GM13977 (cell line): ENCODE measurements at places on chromosomes 6 and 20.

- DNase-seq = no peak
Measured at GRCh38 chr20:6169251-6169650, 46.4 kb upstream of the FERMT1 start.

- no peak for DNase-seq
Measured at GRCh38 chr6:82739303-82739702, 326.3 kb downstream of the UBE3D start.

DNA sequence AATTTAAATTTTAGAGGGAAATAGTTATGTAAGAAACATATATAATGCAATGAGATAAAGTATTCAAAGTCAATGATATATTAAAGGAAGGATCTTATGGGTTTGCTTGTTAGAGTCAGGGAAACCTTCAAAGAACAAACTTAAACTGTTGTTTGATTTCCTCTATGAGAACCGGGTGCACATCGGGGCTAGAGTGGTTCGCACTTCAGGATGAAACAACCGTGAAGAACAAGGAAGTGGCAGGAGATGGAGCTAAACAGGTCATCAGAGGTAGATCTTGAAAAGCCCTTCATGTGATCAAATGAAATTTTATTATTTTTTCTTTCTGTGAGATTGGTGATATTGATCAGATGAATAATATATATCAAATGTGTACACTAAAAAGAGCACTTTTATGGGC lies 951.9 kb upstream of the FLRT3 start:
- DNase-seq = no peak

DNA sequence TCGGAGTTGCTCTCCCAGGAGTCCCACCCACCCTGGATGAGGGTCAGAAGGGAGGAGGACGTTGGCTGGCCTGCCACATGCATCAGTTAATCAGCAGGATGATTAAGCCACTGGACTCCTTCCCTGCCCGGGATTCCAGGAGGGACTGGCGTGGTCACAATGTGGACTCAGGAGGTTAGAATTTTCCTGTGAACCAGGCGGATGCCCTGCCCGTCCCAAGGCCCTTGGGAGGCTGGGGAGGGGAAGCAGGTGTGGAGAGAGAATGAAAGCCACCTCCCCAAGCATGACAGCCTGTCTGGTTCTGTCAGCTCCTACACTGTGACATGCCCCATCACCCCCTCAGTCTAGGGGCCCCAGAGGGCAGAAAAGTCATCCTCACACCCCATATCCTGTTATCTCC lies 11.6 kb upstream of the ITPR3 start:
- no peak for DNase-seq

GRCh38 chr6:161303628-161304340 lies 29.9 kb upstream of the AGPAT4 start:
- no peak for DNase-seq

- DNase-seq = no peak
Measured at GRCh38 chr20:53865901-53866793, 204.2 kb downstream of the BCAS1 start.

DNA sequence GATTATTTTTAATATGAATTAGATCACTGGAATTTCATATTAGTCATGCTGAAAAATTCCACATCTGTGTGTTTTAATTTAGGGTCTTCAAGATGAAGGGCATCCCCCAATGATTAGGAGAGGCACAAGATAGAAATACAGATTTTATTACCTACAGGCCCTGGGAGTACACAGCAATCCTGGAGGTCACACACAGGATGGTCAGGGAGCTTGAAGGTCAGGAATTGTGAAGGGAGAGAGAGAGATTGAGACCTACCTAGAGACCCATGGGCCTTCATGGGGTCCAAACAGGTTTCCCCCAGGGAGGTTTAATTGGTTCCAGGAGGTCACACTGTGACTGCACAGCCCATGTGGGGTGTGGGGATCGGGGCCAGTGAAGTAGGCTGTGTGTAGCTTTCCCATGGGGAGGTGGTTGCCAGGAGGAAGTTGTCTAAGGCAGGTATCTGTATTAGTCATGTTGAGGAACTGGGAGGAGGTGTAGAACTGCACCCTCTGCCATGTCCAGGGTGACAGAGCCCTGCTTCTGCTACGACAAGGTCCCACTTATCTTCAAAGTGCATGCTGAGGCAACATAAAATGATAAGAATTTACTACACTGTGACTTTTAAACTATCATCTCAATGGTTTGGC lies 18.3 kb downstream of the SNX9 start:
- no peak for DNase-seq

DNA sequence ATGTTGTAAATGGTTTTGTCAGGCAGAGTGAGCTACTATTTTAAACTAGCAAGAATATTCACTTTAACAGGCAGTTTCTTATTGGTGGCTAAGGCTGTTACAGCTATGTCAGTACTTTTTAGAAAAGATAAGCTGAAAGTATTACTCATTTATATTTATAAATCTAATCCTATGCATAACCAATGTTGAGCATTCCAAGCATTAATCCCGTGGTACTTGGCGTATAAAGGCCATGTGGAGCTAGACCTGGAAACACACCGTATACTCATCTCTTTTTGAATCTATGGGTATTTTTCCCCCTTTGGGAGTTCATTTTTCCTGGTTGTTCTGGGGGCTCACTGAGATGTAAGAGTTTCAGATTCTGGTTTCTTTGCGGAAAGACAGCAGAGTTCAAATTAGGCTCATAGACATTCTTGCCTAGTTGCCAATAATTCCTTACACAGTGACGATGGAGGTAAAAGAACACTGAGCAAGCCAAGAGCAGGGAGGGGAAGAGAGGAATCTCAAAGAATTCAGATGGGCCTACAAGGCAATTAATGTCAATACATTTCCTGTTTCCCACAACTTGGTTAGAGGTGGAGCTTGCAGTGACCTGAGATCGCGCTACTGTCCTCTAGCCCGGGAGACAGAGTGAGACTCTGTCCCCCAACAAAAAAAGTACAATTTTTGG lies 211.5 kb downstream of the SOX4 start:
- DNase-seq = no peak

GRCh38 chr20:25749649-25750048 lies 53.0 kb upstream of the ZNF337 start:
- DNase-seq = no peak

- no peak for DNase-seq
Measured at GRCh38 chr6:136309729-136310311, 20.2 kb upstream of the BCLAF1 start.

GRCh38 chr20:64145458-64146300 lies 18.6 kb upstream of the MYT1 start:
- DNase-seq = no peak

DNA sequence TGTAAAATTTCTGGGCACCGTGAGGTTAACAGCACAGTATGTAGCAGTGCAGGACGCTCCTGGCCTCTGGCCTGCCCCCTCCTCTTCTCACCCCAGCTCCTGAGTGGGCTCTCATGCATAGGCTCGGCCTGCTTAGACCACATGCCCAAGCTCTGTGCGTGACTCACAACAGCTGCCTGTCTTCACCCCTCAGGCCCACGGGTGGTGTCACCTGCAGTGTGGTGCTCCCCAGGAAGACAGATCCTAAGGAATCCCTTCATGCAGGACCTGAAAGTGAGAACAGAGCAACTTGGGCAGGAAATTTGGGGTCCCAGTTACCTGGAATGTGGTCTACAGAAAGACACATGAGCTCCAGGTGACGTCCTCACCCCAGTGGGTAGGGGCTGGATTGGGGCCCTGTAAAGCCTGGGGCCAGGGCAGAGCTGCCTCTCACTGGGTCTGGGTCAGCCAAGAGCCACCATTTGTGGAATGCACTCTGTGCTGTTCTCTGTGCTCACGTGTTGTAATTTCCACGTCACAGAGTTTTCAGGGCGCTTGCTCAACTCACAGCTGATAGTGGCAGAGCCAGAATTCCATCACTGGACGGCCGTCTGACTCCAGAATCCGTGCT lies 37.0 kb upstream of the PXDC1 start:
- DNase-seq = no peak

GRCh38 chr6:160454303-160454702 lies 106.1 kb downstream of the SLC22A3 start:
- no peak for DNase-seq

DNA sequence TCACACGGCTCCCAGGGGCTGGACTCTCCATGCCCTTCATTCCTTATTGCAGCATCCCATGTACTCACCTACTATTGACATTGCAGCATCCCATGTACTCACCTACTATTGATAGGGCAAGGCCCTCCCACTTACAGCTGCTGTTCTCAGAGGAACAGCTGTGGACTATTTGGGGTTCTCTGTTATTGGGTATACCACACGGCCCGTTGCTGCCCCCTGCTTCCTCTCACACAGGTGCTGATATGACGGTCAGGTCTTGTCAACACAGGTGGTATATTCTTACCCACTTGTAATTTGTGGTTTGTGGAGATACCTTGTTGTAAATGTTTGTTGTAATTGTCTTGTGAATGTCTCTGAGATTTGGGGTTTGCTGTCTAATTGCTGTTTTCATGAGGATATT lies 18.8 kb downstream of the ALDH5A1 start:
- no peak for DNase-seq

- peak; percentile 26 for DNase-seq
Measured at GRCh38 chr6:135464634-135465033, 32.9 kb downstream of the AHI1 start.

GRCh38 chr20:11332381-11332780 lies 585.3 kb upstream of the BTBD3 start:
- DNase-seq = no peak

GRCh38 chr20:38680500-38681306 lies 43.6 kb upstream of the SLC32A1 start:
- DNase-seq = no peak

GRCh38 chr6:129485746-129486145 lies 224.2 kb downstream of the ARHGAP18 start:
- no peak for DNase-seq

- no peak for DNase-seq
Measured at GRCh38 chr6:31430449-31430848, 27.1 kb downstream of the MICA start.

- no peak for DNase-seq
Measured at GRCh38 chr6:158506601-158507000, 53.3 kb upstream of the TMEM181 start.

GRCh38 chr6:72955666-72956065 lies 269.6 kb downstream of the KHDC1L start:
- no peak for DNase-seq
